GM19239 (cell line): ENCODE measurements at places on chromosomes 5 and 9.

GRCh38 chr9:102569436-102569835 is 425.7 kb upstream of the CYLC2 start:
- no peak for DNase-seq

GRCh38 chr5:167305591-167306213 is 985.7 kb upstream of the WWC1 start:
- DNase-seq: no peak

GRCh38 chr5:145946112-145946861 is 9.9 kb downstream of the SH3RF2 start:
- no peak for DNase-seq

GRCh38 chr9:133144904-133145851 is 18.5 kb downstream of the GBGT1 start:
- no peak for DNase-seq

DNA sequence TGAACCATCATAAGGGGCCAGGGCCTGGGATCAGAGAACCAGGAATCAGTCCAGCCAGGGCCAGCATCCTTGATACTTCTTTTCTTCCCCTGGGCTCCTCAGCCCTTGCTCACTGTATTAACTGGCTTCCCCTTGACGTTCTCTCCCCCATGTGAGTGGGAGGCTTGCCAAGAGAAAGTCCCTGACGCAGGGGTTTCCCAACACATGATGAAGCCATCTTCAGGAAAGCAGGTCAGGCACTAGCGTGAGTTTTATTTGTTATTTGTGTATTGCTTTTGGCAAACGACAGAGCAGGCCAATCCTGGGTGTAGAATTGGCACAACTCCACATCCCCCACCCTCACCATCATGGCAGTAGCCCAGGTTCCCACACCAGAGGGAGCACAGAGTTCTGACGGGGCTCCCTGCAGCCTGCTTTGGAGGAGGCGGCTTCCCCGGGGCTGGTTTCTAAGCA is 165.5 kb upstream of the NFIL3 start:
- no peak for DNase-seq

GRCh38 chr9:83706676-83707517 is 861 bp downstream of the UBQLN1 start:
- no peak for DNase-seq
